Anterior cingulate cortex (tissue), 58 donors: ENCODE measurements at places on chromosomes 6 and 20.

DNA sequence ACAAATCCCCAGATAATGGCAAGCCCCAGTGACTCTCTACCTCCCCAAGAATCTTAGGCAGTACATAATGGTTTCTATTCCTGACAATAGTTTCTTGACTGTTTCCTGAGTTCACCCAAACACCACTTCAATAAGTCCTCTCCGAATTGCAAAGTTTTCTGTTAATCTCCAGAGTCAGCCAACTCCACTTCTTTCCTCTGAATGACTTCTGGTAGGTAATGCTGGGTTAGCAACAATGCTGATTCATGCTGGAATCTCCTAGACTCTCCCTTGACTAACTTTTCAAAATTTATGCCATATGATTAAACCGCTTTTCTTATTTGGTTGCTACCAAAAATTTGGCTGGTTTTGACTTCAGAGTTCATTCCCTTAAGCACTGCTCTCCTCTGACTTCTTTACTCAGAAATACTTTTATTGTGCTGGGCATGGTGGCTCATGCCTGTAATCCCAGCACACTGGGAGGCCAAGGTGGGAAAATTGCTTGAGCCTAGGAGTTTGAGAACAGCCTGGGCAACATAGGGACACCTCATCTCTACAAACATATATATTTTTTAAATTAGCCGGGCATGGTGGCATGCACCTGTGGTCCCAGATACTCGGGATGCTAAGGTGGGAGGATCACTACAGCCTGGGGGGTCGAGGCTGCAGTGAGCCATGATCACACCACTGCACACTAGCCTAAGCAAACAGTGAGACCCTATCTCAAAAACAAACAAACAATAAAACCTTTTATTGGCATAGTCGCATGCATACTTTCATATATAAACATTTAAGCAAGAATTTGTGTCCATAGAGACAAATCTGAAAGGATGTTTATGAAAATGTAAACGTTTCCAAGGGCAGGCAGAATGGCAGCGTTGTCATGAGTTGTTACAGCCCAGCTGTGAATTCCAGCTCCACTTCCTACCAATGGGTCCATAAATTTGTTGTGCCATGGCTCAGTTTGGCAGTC, 249.3 kb upstream of the PLN start:
- DNase-seq: no peak

GRCh38 chr20:34199183-34199582, 42.0 kb upstream of the ASIP start:
- DNase-seq: no peak

DNA sequence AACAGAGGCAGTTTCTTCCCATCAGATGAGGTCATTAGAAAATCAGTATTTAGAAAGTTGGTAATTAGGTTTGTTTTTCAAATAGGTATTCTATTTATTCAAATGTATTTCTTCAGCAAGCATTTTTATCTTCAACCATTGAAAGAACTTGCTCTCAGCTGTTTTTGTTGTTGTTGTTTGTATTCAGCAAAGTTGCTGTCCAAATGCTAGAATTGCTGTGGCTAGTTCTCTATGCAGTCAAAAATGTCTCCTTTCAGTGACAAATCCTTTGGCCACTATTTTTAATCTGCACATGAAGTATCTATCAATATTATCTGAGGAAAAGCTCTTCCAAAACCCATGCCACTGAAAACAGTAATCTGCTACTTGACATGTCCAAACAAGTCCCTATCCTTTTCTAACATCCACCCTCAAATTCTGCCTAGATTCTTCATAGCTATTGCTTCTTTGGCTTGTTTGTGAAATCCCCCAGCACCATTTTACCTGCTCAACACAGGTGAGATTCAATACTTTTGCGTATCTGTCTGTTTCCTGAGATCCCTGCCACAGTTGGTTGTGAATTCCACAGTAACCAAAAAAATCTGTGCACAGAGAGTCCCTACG, 1005.4 kb downstream of the GRIK2 start:
- DNase-seq: no peak

- DNase-seq: no peak
These were observed 317.5 kb upstream of the MARCKS start for GRCh38 chr6:113539623-113540022.

- DNase-seq: peak; percentile 5
These were observed at the start of gene COL19A1 for GRCh38 chr6:69866351-69866769. Gene COL19A1 (plus strand): TSS chr6:69866556. CDS start chr6:69879568, 13,012 bp downstream.

DNA sequence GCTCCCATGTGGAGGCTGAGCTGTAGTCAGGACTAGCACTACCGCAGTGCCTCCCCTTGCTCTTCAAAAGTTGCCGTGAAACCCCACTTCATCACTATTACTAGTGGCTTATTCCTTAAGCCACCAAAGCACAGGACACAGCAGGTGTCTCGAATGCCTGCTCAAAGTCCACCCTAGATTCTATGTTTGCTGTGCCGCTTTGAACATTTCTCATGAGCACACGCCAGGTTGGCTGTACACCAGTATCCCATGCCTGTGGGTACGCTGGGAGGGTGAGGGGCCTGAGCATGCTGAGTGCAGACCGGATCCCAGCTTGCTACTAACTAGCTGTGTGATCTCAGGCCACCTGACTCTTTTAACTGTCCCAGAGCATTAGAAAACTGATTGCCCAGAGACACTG, 335.8 kb upstream of the QKI start:
- DNase-seq: no peak

DNA sequence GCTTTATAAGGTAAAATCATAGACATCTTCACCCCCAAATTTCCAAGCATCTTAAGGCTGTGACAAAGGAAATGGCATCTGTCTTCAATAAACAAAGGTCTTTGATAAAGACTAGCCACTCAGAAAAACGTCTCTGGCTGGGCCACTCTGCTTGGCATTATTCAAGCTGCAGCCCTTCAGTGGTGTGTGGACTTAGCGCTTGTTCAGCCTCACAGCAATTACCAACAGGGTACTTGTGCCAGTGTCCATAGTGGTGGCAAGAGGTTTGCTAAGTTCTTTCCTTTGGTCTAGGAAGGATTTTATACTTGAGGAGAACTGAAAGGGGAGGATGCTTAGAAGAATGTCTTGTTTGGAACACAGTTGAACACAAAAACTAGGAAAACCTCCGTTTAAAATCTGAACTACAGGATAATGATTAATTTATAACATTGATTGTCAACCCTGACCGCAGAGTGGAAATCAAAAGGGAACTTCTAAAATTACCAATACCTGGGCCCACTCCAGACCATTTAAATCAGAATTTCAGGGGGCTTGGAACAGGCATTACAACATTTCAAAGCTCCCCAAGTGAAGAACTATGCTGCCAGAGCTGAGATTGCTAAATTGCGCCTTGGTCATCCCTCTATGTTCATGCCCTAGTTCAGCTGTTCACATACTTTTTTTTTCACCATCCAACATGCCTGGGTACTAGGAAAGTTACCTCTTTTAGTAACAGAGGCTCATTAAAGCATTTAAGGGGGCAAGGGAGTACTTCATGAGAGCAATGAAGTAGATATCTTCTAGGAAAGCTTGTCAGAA, 378.5 kb downstream of the FRK start:
- no peak for DNase-seq

DNA sequence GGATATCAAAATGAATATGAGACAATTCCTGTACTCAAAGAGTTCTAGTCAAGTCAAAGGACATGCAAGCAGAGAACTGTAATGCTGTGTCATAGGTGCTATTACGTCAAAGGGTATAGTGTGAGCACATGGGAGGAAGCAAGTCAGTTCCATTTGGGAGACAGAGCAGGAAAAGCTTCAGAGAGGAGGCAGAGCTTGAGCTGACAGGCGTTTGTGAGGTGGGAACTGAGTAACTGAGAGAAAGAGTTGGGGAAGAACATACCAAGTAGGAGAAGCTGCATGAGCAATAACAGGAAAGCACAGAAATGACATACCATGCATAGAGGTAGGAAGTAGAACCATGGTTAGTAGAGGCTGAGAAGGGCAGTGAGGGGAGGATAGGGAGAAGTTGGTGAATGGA, 15.2 kb upstream of the SSR1 start:
- no peak for DNase-seq

DNA sequence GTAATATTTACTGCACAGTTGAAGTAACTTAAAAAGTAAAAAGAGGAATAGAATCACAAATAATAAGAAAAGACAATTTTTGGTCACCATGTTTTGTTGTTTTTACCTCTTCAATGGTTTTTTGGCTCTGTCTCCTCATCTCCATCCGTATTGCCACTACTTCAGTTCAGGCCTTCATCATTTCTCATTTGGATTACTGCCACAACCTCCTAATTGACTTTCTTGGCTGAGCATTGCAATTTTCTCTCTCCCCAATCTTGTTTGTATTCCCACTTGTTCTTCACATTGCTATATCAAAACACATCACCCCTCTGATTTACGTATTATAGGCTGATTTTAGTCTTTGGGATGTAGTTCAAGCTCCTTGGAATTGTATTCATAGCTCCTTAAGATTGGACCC, 161.7 kb downstream of the GRM1 start:
- DNase-seq: no peak

- DNase-seq: no peak
These were observed 24.6 kb downstream of the CEBPB start for GRCh38 chr20:50215101-50215690.

DNA sequence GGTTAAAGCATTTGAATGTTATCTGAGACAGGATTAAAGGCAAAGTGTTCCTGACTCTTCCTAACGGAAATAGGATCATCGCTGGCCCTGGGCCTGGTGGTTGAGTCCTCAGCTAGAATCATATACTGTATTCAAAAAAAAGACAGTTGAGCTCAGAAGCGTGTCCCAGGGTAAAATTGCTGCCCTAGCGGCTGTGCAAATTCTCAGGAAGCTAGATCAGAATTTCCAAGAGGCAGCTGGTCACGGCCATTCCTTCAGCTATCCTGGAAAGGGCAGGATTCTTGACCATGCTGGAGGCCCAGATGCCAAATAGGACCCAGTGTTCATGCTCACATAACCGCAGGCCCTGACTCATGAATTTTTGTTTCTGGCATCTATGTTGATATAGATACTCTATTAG, 67.4 kb downstream of the STMND1 start:
- DNase-seq: no peak

GRCh38 chr6:24460966-24461365, 28.4 kb downstream of the GPLD1 start:
- DNase-seq: no peak

GRCh38 chr6:118506071-118506638, 41.9 kb upstream of the PLN start:
- no peak for DNase-seq

GRCh38 chr6:110738899-110739365, 76.3 kb downstream of the CDK19 start:
- DNase-seq: no peak

DNA sequence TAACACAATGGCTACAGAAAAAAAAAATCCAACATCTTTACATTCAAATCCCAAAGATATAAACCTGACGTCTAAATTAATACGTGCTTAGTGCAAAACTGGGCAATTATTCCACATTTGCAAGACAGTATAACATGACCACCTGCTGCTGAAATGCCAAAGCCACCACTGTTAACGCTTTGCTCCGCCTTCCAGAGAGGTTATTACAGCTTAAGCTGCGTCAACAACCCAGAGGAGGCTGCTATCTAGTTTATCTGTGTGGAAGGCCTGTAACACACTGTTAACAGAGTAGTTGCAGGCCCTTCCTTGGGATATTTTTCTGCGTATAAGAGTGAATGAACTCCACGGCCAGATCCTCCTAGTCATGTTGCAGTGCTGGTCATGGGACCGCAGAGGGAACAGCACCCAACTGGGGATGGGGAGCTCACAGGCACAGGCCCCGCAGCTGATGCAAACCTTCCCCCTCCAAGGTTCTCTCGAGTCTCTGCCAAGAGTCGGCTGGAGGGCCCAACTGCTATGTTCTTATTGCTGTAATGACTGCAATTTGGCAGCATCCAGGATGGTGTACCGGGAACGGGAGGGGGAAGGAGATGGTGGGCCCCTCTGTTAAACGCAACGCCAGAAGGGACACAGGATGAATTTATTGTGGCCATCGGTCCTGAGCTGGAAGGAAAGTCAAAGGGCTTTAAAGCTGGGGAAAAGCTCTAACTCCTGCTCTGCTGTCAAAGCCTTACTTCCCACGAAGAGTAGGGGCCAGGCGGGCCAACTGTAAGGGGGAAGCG, 993 bp upstream of the NCOA7 start:
- no peak for DNase-seq

GRCh38 chr20:32507998-32508774, 76.9 kb downstream of the NOL4L start:
- DNase-seq: no peak

DNA sequence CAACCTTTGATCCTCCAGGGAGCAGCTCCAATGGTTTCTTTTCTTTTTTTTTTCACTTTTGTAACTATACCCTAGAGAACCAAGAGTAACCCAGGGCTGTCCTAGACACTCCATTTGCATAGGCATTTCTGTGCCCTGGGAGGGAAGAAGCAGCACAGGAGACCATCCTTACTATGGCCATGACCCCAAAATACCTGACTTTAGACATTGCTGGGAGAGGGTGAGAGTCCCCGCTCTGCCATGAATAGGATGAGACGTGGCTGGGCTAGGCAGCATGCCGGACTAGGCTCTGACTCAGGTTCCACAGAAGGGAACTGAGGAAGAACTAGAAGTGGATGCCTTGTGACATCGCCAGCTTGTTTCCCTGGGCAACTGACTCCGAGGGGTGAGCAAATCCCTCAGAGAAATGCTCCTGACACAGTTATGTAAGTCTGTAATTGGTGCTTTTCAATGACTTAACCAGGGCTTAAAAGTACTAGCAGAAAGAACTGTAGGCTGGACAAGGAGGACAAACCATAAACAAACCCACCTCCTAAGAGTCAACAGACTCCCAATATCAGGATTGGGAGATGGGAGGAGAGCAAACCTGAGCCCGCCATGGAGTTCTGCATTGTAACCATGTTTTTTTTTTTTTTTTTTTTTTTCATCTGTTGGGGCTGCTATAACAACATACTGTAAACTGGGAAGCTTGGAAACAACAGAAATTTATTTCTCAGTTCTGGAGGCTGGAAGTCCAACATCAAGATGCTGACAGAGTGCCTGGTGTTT, 910 bp upstream of the ADTRP start:
- no peak for DNase-seq

DNA sequence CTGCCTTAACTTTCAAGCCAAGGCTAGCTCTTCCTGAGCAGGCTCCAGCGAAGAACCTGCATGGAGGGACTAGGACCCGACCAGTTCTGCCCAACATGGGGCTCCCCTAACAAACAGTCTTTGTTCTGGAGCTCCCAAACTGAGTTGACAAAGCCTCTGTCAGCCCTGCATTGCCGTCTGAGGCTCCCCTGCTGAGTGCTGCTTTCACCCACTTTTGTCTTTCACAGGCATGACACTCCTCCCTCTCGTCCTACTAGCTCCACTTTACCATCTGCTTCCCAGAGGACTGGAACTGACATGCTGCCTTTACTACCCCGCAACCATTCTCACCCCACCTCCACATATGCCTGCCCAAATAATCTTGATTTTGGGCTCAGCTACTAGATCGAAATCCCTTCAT, 45.1 kb upstream of the B4GALT5 start:
- no peak for DNase-seq
